ENCODE measurements at places on chromosomes 7 and 10.

DNA sequence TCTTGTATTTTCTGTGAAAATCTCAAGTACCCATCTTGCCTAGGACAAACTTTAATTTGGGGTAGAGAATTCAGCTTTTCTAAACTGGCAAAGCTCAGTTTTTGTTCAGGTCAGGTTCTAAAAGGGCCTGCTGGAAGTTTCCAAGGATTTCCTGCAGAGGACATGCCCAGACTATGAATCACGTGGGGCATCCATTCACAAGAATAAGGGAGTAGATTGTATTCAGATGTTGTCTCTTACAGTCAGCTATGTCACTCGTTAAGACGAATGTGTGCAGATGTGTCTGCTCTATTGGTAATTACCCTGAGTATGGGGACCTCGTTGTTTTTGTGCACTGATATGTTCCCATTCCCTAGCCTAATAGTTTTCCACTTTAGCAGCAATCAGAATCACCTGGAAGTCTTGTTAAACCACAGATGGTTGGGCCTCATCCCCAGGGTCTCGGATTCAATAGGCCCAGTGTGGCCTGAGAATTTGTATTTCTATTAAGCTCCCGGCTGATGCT, 81.0 kb upstream of the ITPRID1 start:
- no peak for DNase-seq

GRCh38 chr10:22712956-22713852, 1.2 kb downstream of the PIP4K2A start:
- peak; percentile 53 for DNase-seq

DNA sequence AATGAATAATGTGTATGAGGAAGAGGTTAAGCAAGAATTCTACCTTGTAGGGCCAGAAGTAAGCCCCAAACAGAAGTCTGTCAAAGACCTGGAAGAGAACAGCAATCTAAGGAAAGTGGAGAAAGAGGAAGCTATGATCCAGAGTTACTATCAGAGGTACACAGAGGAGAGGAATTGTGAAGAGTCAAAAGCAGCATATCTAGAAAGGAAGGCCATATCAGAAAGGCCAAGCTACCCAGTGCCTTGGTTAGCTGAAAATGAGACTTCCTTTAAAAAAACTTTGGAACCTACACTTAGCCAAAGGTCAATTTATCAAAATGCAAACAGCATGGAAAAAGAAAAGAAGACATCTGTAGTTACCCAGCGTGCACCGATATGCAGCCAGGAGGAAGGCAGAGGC, 42.7 kb upstream of the GAD2 start:
- DNase-seq: no peak

DNA sequence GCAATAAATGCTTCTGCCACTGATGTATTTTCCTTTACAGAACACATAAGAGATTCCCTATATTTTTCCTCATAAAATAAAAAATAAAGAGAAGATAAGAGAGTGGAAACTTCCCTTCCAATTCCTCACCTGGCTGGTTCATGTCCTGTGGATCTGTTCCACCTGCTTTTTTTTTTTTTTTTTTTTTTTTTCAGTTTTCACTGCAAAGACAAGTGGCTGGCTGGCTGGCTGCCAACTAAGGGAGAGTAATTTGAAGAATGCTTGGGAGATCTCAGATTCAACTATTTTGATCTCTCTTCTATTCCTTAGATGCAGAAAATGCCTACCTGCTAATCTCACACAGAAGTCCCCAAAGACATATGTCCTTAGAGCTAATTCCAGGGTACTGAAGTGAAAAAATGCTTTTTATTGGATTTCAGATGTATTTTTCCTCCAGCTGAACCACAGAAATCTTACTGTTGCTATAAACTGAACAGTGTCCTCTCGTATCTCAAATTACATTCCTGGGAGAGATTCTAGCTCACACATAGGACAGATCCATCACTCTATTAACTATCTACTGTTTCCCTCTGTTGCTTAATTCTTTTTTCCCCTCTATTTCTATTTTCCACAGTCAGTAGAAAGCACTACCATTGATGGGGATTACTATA, 120.8 kb downstream of the NRCAM start:
- DNase-seq: peak; percentile 91

- no peak for DNase-seq
Observed at GRCh38 chr7:24912424-24912823, 67.6 kb downstream of the OSBPL3 start.

DNA sequence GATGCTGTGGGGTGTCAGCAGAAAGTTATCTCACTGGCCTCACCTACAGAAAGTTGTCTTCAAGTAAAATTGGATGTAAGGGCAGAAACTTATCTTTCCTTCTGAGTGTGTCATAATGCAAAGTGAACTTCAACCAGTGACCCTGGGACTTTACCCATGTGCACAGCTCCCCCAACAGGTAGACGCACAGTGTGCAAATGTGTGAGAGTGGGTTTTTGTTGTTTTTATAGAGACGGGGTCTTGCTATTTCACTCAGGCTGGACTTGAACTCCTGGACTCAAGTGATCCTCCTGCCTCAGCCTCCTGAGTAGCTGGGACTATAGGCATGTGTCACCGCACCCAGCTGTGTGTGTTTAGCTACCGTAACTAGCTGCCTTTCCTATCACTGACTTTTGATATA, 6.4 kb upstream of the KAZALD1 start:
- no peak for DNase-seq

- no peak for DNase-seq
Observed at GRCh38 chr7:31052841-31053601, 913 bp downstream of the ADCYAP1R1 start.

DNA sequence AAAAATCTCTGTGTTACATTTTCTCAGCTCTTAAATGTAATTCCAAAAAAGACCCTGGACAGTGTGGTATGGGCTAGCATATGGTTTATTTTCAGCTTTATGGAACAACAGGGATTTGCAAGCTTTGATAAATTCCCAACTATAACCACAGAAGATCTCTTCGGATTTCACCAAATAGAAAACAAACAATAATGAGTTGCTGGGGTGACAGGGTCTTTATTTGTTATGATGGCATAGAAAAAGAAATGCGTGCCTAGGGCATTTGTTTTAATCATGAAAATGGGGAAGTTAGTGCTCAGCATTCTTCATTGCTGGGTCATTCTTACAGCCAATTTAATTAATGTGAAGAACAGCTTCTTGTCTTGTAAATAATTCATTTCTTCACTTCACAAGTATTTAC, 139.0 kb downstream of the LRRN3 start:
- DNase-seq: no peak

DNA sequence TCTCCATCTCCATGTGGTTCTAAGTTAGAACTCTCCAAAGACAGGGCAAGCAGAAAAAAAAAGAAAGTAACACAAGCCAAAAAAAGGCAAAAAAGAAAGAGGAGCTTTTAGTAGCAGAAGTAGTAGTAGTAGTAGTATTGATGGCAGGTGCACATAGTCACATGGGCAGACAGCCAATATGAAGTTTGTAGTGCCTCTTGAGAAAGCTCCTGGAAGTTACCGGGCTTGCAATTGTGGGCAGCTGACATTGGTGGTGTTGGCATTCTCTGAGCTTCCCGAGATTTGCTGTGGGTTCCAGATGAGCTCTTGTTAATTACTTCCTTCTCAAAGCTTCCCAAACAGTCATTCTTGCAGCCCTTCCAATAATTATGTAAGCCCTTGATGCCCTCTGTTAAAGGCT, 1128.5 kb downstream of the TYW1 start:
- no peak for DNase-seq

DNA sequence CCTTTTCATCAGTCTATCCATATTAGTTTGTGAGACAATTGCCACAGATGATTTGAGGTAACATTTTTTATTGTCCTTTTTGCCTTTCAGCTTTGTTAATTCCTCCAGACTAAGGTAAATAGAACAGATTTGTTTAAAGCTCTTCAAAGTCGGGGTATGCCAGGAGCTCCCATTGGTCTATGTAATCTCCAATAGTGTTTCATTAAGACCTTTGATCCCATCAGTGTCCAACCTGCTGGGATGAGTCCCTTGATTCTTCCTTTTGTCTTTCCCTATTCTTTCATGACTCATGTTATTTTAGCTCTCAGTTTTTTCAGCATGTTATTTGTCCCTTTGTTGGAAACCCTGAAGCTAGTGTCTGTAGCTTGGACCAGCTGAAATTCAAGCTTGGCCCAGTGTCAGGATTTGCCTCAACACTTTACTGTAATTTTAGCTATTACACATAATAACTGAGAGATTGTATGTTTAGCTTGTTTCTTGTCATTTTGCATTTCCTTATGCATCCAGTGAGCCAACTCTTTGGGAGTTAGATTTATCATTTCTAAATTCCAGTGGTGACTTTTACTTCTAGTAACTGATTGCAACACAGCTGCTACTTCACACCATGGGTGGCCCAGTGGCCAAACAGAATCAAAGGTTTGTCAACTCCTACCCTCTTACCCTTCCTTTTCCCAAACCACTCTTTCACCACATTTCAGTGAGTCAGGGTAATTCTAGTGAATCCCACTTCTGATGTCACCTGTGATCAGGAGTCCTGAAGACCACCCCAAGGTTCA, 15.3 kb downstream of the AGBL3 start:
- DNase-seq: no peak

DNA sequence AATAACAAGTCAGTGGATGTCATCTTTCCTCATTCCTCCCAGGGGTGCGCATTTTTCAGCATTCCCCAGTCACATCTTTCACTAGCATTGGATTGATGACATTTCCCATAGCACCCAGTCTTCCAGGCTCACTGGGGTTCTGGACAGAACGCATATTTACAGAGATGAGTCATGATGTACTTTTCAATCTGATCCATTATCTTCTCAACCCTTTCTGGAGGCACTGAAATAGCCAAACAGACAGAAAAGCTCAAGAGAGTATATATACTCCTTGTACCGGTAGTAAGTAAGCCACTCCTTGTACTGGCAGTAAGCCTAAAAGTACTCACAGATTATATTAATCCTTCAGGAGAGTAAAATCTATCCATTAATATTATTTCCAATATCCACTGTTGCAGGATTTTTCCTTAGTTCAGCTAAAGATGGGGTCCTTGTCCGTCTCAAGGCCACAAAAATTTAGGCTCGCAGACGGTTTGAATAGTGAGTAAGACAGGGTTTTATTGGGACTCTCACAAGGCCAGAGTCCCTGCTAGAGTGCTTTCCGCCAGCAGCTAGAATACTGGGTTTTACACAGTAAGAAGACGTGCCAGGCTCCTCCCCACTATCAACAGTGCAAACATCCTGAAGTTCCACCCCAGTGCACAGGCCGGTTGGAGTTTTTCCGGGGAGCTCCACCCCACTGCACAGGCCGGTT, 60.8 kb downstream of the MDH2 start:
- peak; percentile 62 for DNase-seq

GRCh38 chr10:23994459-23995046, 214.4 kb upstream of the KIAA1217 start:
- DNase-seq: peak; percentile 15

DNA sequence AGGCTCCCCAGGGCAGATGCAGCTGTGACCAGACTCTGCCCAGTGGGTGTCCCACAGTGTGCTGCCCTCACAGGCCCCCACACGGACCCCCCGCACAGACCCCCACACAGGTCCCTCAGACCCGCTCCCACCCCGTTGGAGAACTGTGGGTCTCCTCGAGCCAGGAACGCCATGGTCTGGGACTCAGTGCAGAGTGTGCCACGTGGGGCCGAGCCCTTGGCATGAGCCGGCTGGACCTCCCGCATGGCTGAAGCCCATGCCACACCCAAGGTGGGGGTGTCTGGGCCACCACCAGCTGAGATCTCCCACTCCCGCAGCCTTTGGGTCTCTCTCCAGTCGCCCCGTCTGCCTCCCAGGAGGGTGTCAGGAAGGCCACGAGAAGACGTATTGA, 34.3 kb downstream of the JAKMIP3 start:
- no peak for DNase-seq

GRCh38 chr7:44045226-44046014, 918 bp downstream of the DBNL start:
- DNase-seq: no peak

GRCh38 chr10:5283305-5284158, 81.2 kb upstream of the UCN3 start:
- DNase-seq: peak; percentile 80

DNA sequence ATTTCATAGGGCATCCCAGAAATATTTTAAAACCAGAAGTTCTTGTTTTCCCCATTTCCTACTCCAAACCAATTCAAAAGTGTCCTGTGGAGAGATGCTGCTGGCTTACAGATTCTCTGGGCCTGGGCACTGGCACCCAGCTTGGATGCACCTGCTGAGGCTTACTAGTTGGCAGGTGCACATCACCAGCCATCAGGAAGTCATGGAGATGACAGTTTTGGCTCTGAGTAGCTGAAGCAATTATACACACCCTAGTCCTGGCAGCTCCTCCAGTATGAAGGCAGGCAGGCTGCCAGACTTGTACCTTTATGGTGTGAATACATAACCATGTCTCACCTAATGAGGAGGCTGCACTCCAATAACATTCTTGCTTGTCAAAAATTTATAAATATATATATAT, 276.6 kb upstream of the GHITM start:
- DNase-seq: peak; percentile 6

All from NCI-H146 (cell line).